Stimulated activated naive CD8-positive, alpha-beta T cell treated with anti-CD3 and anti-CD28 coated beads, Interleukin-15, Interleukin-2, amounts not matched to agents 100 U/mL and 50 U/mL, for 24 hours (primary cell): ENCODE measurements at places on chromosomes 2 and 18.
A peak's percentile ranks its signal among the peaks of the same experiment; 100 is the strongest.

DNA sequence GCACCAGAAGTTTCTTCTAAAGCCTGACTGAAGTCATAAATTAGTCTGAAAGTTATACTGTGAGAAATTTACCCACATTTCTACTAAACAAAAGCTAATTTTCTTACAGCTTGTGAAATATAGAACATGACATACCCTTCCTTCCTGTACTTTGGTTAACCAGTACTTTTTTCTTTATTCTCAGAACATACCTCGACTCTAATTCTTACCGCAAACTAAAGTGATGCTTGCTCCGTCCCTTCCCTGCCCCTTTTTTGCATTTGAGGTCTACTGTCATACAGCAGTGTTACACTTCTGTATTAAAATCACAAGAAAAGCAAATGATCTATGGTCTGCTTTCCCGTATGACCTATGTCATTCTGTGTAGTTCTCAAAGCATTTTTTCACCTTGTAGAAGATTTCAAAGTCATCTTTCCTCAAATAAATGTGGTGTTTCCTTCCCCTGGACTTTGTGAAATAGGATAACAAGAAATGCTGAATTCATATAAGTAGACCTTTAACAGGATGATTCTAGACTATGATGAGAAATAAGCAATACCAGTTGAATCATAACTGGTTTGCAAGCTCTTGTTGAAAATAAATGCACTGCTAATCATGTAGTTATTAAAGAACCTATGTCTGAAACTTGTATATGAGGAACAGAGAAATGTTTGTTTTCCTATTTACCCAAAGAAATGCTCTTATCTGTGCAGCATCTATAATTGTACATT, 30.4 kb downstream of the CYTIP start:
- no peak for DNase-seq

GRCh38 chr2:8587251-8587791, 94.5 kb upstream of the ID2 start:
- no peak for DNase-seq

GRCh38 chr2:233414777-233415570, 60.7 kb downstream of the DGKD start:
- peak; percentile 68 for DNase-seq

GRCh38 chr2:230669386-230669950, 43.2 kb upstream of the CAB39 start:
- no peak for DNase-seq

DNA sequence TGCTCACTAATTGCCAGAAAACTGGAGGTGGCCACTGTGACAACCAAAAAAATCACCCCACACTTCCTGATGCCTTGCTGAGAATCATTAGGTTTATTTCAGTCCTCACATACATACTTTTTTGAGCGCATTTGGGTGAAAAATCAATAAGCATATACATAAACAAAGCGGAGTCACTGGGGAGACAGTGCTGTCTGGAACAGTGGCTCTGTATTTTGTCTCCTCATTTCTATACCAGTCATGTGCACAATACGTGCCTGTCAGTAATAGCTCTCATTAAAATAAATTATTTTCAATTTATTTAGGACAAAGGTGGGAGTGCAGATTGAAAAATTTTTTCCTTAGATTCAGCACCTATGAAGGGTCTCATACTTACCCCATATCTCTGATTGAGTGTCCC, 48.2 kb downstream of the CXCR4 start:
- no peak for DNase-seq

DNA sequence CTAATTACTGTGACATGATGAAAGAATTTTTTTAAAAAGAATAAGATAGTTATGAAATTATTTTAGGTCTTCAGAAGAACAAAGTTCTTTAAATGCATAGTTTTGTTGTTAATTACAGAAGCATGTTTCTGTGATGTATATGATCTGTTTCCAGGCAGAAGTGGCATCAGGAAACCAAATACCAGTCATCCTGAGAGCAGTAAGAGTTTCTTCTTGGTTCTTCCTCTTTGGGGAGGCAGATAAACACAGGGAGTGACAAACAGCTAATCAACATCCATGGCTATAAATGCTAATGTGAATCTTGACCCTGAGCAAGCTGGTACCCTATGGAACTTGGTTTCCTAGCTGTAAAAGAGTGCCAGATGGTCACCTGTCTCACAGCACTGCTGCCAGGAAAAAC, 29.2 kb downstream of the WIPF1 start:
- DNase-seq, result no peak

DNA sequence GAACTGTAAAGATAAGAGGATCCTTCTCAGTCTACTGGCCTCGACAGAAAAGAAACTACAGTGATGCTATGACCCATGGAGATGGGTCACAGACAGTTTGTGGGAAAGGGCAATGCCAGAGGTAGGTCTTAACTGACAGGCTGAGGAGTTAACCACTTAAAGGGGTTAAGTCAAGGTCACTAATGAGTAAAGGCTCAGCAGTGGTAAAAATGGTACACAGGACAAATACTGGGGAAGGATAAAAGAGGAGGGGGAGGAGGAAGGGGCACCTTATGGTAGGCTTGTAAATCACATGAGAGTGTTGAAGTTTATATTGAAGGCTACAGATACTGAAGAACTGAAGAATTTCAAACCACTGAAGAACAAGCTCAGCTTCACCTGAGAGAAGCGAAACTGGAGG, 9.9 kb downstream of the IER3IP1 start:
- DNase-seq, result no peak

DNA sequence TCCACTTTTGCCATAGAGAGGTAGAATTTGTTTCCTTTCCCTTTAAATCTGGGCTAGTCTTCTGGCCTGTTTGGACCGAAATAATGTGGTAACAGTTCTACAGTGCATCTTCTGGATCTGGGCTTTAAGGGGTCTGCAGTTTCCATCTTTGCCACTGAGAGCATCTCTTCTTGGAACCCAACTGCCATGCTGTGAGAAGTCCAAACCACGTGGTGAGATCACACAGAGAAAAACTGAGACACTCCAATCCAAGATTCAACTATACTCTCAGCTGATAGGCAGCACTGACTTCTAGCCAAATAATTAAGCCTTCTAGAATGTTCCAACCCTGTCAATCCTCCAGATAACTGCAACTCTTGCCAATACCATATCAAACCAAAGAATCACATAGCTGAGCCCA, 261.1 kb downstream of the INSIG2 start:
- DNase-seq, result no peak

DNA sequence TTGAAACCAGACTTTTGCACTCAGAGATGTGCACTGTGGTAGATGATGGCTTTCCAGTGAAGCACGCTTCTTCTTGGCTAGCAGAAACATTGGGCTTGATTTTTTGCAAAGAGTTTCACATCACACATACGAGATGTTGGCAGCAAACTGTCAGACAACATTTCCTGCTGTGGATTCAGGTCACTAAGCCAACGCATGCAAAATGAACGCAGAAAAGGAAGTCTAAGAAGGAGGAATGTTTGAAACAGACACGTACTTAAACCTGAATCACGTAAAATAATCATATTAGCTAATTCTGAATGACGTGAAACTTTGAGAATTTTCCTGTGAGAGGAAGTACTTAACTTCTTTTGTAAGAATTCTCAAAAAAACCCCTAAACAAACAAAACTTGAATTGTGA, 88.1 kb downstream of the EPB41L3 start:
- DNase-seq, result no peak

DNA sequence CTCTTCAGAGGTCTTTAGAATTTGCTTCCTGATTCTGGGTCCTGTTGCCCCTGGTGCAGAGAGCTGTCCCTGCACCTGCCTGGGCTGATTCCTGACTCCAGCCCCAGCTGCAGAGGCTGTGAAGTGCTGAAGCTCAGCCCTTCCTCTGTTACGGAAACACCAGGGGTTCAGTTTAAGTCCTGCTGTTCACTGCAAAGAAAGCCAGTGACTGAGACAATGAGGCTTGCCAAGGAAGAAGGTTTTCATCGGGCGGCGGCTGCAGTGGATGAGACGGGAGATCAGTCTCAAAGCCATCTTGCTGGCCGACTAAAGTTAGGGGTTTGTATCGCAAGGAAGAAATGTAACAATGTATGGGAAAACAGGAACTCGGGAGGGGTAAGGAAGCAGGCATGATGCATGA, 142.4 kb upstream of the ZNF236 start:
- DNase-seq, result no peak

GRCh38 chr2:71950256-71951082, 197.2 kb downstream of the CYP26B1 start:
- DNase-seq, result no peak

DNA sequence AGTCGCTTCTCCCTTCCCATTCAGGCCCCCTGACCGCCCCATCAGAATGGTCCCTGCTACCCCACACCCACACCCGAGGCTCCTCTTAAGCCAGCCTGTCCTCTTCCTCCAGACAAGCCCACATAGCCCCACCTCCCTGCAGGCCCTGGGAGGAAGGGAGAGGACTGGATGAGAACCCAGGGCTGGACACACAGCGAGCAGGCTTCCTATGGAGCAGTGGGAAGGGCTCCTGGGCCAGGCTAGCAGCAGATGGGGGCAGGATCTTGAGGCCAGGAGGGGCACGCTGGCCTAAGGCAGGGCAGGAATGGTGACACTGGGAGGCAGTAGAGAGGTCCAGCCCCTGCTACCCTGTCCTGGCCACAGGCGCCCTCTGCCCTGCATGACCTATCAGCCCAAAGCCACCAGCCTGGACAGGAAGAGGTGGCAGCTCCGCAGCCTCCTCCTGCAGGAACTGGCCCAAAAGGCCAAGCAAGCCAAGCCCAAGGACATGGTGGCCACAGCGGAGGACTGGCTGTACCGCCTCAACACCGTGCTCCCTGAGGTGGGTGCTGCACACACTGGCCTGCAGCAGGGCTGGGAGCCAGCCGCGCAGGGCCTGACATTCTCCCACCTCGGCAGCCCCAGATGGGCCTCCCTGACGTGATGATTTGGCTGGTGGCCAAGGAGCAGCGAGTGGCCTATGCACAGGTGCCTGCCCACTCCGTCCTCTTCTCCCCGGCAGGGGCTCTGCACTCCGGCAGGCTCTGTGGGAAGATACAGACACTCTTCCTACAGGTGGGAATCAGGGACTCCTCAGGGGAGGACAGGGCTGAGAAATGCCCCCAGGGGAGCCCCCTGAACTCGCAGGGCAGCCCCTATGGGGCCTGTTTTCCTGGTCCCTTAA, 43.3 kb downstream of the FER1L5 start:
- no peak for DNase-seq

DNA sequence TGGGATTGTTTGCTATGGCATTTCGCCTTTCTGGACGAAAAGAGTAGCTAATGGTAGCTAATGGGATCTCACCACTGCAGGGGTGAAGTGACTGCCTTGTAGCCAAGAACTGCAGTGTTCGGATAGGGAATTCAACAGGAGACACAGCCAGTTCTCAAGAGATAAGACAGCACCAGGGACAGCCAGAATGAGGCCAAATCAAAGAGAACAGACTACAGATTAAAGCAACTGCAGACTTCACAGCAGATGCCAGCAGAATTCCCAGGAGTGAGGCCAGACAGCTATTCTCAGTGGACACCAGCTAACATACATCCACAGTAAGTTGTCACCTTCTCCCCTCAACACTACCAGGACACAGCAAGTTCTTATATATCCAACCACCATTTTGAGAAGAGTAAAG, 124.0 kb downstream of the PLA2R1 start:
- no peak for DNase-seq

DNA sequence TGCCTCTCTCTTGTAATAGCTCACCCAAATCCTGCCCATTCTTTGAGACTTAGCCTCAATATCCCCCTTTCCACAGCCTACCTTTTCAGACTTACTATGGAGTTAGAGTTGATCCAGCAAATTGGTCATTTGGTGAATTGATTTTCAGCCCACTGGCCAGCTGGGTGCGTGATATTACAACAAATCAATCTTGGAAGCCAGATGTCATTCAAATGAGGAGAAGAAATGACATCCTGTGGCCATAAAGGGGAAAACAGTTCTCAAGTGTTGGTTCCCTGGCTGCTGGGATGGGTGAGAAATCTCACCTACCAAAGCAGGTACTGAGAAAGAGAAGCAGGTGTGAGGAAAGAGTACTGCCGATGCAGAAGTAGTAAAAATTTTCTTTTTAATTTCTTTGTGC, 36.7 kb upstream of the FOXI3 start:
- no peak for DNase-seq

DNA sequence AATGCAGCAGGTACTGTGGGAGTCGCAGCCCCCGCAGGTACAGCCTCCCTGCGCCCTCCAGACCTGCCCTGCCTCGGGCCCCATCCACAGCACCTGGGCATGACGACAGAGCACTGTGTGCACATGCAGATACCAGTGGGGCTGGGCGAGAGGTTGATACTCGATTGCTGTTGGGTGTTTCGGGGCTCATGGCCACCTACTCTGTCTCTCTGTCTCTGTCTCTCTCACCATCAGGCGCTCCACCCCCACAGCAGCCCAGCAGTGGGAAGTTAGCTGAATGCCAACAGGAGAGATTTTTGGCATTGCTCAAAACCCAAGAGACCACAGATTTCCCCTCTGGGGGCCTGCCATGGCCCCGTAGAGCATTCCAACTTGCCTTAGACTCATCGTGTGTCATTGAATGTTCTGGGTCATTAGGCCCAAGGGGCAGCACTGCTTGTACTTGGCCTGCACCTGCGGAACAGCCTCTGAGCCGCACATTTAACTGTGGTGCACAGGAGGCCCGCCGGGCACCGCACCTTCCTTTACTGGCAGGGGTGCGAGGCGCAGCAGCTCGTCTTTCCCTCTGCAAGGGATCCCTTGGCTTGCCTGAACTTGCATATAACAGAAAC, 18.8 kb downstream of the KCNIP3 start:
- DNase-seq, result no peak

- no peak for DNase-seq
Observed at GRCh38 chr2:36444216-36444936, 88.8 kb downstream of the CRIM1 start.

- DNase-seq, result no peak
Observed at GRCh38 chr2:179129574-179130238, 79.8 kb upstream of the CCDC141 start.

DNA sequence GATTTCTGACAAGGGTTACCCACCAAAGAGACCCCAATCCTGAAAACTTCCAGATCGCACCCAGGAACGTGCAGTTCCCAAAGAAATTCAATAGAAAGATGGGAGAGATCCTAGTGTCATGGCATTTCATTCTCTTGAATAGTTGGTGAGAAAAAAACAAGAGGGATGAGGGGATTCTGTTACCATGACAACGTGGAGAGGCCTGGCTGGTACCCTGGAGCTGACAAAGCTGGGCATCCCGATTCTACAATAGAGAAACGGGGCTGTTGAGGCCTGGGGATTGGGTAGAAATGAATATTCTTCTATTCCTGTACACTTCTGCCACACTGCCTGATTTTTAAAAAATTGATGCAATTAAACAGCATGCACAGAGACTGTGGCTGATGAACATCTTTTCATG, 41.0 kb downstream of the POLE4 start:
- no peak for DNase-seq

GRCh38 chr18:49716035-49716434, 97.3 kb downstream of the ACAA2 start:
- DNase-seq, result no peak
